Stimulated activated CD4-positive, alpha-beta T cell treated with anti-CD3 and anti-CD28 coated beads, Interleukin-4, amount 100 ng/mL, for 4 hours (primary cell): ENCODE measurements at places on chromosomes 7 and 10.

DNA sequence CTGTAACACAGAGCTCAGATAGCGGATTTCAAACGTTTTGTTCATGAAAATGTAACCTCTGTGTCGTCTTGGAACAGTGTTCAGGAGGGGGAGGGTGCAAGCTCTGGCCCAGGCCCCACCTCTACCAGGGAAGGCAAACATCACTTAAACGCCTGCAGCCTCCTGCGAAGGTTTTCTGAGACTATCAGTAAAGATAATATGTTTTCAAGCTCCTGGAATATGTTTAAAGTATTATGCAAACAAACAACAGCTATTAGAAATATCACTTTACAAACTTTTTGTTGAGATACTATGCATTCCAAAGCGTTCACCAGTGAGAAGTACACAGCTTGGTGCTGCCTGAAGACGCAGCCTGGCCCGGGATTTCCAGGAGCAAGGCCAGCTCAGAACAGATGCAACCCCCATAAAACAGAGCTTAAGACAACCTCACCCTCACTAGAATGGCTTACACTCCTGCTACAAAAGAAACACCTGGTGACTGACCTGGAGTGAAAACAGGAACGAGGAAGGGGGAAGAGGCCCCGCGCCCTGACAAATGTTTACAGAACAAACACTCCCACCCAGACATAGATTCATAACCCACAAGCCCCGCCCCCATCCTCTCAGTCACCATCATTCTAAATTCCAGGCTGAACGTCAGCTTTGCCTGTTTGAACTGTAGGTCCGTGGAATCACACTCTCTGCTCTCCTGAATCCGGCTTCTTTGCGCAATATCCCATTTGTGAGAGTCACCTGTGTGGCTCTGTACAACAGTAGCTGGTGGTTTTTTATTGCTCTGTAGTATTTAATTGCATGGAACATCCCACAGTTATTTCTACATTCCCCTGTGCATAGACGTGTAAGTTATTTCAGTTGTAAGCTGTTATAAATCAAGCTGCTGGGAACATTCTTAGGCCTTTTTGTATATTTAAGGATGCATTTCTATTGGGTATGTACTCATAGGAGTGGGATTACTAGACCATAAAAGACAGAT is 155.0 kb downstream of the PTPRN2 start:
- no peak for DNase-seq

- no peak for DNase-seq
Observed at GRCh38 chr7:43750016-43750887, 8.2 kb upstream of the BLVRA start.

DNA sequence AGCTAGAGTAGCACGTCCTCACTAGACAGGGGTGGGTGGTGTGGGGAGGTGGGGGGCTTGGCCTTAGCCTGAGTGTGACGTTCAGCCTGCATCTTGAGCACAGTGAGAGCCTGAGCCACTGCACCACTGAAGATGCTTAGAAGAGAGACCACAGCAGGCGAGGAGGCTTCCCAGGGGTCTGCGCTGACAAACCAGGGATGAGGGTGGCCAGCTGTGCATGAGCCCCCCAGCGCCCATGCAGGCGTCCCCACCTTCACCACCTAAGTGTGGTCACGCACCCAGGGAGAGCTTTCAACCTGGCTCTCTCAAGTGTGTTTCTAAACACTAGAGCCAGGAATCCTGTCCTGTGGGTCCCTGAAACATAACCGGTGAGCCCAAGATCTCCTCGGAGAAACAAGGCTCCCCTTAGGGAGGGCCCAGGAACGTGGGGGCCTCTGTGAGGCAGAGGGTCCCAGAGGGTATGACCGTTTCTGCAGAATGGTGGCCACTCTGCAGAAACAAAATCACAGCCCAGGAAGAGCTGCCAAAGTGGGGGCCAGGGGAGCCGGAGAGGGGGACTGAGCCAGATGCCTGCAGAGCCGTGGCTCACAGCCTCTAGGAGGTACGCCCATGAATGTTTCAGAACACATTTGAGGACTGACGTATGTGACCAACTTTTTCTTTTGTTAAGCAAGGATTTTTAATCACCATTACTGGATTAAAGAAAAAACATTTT is 85.2 kb upstream of the INSIG1 start:
- no peak for DNase-seq

GRCh38 chr7:100565133-100565571 is 8.5 kb downstream of the SAP25 start:
- no peak for DNase-seq

DNA sequence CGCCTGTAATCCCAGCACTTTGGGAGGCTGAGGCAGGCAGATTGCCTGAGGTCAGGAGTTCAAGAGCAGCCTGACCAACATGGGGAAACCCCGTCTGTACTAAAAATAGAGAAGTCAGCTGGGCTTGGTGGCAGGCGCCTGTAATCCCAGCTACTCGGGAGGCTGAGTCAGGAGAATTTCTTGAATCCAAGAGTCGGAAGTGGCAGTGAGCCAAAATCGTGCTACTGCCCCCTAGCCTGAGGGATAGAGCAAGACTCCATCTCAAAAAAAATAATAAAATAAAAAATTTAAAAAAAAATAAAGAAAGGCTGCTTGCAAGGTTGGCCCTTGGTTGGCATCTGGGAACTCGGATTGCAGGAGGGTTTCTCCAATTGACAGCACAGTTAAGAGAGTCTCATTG is 221.6 kb downstream of the DGKI start:
- DNase-seq = no peak

GRCh38 chr10:30675791-30676718 is 46.5 kb upstream of the LYZL2 start:
- no peak for DNase-seq

GRCh38 chr7:47580811-47581331 is 1.0 kb downstream of the TNS3 start:
- DNase-seq = no peak

GRCh38 chr7:75872073-75872782 is 6.6 kb upstream of the RHBDD2 start:
- DNase-seq = no peak

DNA sequence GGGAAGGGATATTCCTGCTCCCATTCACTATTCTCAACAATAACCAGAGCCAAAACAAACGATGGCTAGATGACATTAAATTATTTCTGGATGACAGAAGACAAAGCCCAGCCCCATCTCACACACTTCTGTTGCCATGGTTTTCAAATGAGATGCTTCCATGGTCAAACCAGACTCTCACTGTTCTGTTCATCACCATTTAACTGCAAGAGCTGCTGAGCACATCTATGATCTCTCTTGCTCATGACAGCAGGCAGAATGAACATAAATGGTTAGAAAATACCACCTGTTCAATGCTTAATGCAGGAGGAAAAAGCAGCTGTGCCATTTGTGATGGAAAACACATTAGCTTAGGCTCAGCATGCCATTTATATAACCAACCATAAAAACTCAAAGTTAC is 758.6 kb upstream of the ZWINT start:
- no peak for DNase-seq

DNA sequence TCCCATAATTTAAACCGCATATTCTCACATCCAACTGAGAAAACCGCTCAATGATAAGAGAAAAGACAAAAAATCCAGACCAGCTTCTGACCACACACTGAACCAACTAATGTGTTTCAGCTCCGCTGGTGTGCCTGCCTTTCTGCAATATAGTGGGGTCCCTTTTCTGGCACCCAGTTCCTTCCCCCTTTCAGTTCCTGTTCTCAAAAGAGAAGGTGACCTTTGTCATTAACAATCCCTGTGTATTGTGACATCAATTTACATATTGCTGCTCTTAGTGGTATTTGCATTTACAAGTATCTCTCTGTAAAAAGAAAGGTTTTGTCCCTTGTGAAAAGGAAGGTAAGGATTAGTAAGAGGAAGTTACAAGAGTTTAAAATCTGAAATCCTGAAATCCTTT is 1.4 kb downstream of the PPP1R17 start:
- no peak for DNase-seq

DNA sequence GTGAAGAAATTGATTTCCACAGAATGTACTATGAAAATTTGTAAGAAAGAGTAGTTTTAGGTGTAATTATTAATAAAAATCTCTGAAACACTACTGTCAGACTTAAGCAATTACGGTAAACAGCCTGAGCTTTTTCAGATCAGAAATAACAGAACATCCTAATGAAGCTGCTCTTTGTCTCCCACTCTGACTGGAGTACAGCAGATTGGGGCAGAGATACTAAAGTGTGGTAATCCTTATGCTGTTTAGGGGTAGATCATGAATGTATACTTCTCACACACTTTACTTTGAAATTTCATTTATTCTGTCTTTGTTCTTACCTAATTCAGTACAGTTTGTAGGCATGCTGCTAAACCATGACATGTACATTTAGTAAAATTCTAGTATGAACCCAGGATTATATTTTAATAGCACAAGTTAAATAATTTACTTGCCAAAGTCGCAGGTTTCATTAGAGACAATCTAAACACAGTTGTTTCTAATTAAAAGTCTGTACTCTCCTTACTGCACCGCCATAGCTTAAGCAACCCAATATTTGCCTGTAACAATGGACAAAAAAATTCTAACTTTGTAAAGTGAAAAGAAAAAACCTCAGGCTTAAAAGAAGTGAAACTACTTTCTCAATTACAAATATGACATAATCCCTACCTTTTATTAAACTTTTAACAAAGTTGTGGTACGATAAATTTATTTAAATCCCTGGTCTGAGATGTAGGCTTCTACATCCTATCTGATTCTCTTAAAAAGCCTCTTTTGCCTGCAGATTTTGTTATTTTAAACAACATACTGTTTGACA is 88.8 kb downstream of the KMT2E start:
- DNase-seq = no peak

DNA sequence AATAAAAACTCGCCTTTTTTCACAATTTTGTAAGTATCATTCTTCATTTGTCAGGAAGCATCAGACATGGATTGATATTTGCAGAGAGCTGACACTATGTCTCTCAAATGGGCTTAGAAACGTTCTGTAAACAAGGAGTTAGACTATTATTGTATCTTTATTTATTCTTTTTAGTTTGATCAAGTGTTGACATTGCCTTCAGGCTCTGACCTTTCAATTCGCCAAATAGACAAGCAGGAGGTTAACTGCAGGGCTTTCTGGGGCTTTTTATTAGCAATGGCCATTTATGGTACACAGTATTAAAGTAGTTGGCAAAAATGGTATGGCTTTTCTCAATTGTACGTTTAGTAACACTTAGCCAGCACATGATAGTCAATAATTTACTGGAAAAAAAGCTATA is 221.7 kb downstream of the ZWINT start:
- no peak for DNase-seq

- DNase-seq = no peak
Observed at GRCh38 chr10:102919992-102920739, 2.1 kb downstream of the CNNM2 start.

- no peak for DNase-seq
Observed at GRCh38 chr7:10706875-10707493, 266.7 kb upstream of the PHF14 start.

DNA sequence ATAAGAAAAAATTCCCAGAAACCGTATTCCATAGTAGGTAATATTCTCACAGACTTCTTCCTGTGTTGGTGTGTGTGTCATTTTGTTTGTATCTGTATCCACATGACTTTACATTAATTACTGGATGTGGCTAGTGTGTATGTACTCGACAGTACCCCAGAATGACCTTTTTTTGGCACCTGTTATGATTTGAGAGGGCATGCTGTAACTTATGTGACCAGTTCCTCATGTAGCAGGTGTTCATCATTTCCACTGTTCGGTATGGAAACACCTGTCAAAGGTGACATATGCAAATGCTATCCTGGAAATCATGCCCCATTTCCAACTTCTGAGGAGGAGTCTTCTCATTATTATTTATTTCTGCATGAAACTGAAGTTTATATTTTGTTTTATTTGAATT is 89.3 kb downstream of the ZMYND11 start:
- no peak for DNase-seq
